ENCODE measurements at places on chromosomes 4 and X.

GRCh38 chr4:127165971-127166370 lies 466.8 kb upstream of the INTU start:
- no peak for DNase-seq

GRCh38 chrX:148632444-148632843 lies 132.0 kb downstream of the AFF2 start:
- peak; percentile 31 for DNase-seq

GRCh38 chrX:148661035-148661434 lies 160.6 kb downstream of the AFF2 start:
- no peak for DNase-seq

- peak; percentile 13 for DNase-seq
These were observed 85.9 kb downstream of the MAOA start for GRCh38 chrX:43741843-43742573.

- no peak for DNase-seq
These were observed 138.9 kb downstream of the PTTG2 start for GRCh38 chr4:38099020-38099600.

- DNase-seq = peak; percentile 39
These were observed 3.5 kb downstream of the CCNI start for GRCh38 chr4:77072195-77072753.

DNA sequence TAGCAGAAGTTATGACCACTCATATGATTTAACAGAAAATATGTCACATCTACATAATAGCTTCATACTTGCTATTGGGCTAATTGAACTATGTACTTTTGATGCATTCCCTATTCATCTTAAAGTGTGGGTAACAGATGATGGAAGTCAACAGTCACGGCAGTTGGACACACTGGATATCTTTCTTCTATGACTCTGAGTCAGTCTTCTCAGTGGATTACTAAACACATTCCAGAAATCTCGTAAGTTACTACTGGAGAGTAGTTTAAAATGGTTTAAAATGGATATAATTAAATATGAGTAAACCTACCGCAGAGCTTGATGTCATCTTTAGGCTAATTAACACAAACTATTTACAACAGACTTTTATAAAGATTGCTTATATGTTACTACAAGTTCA lies 30.1 kb upstream of the CFAP299 start:
- DNase-seq = no peak

GRCh38 chr4:1018147-1019020 lies 7.0 kb downstream of the FGFRL1 start:
- no peak for DNase-seq

DNA sequence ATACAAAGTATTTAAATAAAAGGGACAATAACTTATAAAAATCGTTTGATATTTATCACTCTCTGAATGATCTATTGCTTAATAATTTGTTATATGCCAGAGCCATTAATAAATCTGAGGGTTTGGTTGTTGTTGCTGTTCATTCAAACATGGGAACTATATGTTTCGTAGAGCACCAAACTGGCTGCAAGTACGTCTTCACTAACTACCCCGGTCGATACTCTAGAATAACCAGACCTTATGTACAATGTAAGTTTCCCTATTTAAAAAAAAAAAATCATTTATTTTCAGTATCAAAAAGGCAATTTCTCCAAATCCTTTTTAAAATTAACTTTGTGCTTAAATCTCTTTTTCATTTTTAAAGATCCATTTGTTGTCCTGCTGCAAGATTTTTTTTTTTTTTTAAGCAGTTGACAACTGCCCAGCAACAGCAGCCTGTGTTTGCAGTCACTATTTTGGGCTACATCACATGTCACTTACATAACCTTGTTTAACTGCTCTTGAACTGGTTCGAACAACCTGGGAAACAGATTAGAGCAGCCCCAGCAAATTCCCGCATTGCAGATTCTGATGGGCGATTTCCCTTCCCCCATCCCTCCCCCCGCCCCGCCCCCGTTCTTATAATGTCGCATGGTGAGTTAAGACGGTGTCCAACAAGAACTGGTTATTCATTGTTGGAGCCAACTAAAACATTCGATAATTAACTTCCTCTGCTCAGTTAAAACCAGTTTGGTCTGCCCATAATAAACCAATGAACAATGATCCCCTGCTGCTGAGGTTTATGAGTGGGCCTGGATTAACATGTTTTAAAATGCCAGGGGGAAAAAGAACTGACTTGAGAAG lies 238.9 kb downstream of the NR3C2 start:
- DNase-seq = peak; percentile 48

DNA sequence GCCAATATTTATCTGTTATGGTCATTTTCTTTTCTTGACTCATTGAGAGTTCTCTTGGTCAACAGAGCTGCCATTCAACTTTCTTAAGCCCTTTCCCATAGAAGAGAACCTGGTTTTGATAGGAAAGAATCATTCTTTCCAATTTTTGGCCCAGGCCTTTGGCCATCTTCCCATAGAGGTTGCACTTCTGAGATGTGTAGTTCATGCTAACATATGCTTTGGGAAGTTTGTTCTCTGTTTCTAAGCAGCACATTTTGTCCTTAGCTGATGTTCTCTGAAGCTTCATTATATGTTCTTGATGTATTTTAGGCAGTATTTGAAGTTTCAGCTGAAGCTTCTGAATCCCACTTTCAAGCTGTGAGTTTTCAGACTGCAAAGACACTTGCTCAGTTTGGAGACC lies 161.1 kb downstream of the VEGFC start:
- peak; percentile 9 for DNase-seq

GRCh38 chrX:9642270-9642995 lies 123.2 kb downstream of the GPR143 start:
- peak; percentile 19 for DNase-seq

- DNase-seq = no peak
These were observed at the start of gene CT55 for GRCh38 chrX:135170877-135171519. Gene CT55, minus strand, starts transcription at chrX:135171398. Its CDS starts 227 bp downstream, at chrX:135171171.

- DNase-seq = peak; percentile 82
These were observed 106.3 kb downstream of the TRAPPC11 start for GRCh38 chr4:183765251-183765911.

DNA sequence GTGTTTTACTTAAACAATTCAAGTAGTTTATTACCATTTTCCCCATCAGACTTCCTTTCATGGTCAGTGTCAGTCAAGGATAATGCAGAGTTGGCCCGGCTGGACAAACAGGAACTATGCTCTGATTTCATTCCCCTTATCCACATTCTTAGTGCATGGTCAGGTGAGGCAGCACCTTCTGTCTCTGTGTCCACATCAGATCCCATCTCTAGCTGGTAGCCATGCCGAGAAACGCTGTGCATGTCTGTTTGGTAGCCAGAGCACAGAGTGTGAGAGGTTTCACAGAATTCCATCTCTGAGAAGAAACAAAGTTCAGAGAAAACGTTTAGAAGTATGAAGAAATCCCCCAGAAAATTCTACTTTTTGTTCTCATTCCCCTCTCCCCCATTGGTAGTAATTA lies 423.7 kb upstream of the TEX13C start:
- DNase-seq = no peak

- DNase-seq = peak; percentile 77
These were observed 4.1 kb upstream of the S100P start for GRCh38 chr4:6689506-6689960.

DNA sequence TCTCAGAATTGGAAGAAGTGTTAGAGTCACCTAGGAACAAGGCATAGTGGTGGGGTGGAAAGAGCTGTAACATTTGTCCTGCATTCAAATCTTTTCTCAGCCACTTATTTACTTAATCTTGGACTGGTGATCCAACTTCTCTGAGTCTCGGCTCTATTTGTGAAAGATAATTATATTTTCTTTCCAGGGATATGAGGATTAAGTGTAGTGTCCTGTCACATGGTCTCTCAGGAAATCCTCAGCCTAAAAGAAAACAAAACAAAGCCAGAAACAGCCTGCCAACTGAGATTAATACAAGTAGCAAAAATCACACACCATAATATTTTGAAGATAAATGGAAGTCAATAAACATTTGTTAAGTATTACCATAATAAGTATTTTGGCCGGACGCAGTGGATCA lies 33.3 kb upstream of the ETNPPL start:
- peak; percentile 7 for DNase-seq

GRCh38 chr4:8040607-8041006 lies 100.9 kb upstream of the AFAP1 start:
- DNase-seq = no peak

GRCh38 chr4:60019180-60019579 lies 1180.9 kb upstream of the ADGRL3 start:
- no peak for DNase-seq

GRCh38 chrX:45077748-45078424 lies 122.8 kb downstream of the DIPK2B start:
- no peak for DNase-seq

DNA sequence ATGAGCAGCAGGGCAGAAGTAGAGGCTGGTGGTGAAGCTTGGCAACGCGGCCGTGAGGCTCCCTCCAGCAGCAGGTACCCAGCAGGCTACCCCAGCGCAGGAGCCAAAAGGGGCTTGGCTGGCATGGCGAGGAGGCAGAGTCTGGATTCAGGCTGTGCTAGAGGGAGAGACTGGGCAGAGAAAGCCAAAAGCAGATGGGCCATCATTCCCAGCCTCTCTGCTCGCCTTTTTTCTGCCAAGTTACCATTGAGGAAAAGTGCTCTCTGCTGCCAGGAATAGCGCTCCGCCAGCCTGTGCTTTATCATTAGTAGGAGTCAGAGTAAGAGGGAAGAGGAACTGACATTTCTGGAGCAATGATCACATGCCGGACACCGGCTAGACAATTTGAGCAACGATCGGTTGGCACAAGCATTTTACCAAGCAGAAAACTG lies 28.7 kb upstream of the MAP3K15 start:
- DNase-seq = no peak

DNA sequence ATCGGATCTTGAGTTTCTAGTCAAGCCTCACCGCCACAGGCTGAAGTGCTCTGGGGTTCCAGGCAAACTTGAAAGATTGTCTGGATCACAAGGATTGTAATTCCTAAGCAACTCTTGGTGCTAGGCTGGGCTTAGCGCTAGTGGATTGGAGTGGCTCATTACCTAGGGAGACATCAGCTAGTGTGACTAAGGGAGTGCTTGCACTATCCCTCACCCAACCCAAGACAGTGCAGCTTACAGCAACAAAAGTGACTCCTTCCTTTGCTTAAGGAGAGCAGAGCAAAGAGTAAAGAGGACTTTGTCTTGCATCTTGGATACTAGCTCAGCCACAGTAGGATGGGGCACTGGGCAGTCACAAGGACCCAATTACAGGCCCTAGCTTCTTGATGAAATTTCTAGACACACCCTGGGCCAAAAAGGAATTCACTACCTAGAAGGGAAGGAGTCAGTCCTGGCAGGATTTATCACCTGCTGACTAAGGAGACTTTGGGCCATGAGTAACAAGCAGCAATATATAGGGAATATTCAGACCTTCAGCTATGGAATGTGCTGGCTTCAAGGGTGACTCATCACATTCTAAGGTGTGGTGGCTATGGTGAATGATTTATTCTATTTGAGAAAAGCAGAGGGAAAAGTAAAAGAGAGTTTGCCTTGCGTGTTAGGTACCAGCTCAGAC lies 1212.4 kb downstream of the PCDH18 start:
- DNase-seq = peak; percentile 62

GRCh38 chr4:181998398-181999295 lies 244.6 kb upstream of the TENM3 start:
- DNase-seq = no peak

- DNase-seq = peak; percentile 12
These were observed 40.0 kb upstream of the PDGFRA start for GRCh38 chr4:54189140-54189539.

GRCh38 chr4:88893961-88894360 lies 163.0 kb downstream of the FAM13A start:
- DNase-seq = no peak

DNA sequence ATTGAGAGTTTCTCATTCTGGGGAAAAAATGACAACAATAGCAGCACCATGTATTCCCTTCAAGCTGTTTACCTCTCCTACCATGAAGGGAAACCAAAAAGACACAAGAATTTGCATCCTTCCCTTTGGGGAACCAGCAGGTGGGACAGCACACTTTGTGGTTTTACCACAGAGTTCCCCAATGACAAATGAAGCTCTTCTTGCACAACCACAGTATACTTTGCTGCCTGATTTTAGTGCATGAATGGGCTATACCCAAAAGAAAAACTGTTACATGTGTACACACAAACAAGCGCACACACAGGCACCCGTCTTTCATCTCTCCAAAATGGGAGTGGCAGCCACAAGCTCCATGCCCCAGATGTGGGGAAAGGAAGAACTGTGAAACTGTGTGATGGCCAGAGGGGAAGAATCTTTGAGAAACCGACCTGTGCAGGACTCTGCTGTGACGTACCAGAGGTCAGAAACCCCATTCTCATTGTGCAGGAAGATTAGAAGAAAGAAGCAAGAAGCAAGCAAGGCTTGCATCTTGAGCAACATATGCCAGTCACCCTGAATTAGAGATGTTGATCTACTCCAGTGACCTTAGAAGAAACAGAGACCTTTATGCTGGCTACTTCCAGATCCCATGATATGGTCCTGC lies 2.7 kb upstream of the MAML3 start:
- no peak for DNase-seq

- DNase-seq = peak; percentile 4
These were observed 305.5 kb upstream of the TACR3 start for GRCh38 chr4:104025251-104025650.

- DNase-seq = peak; percentile 39
These were observed 520 bp upstream of the SRP72 start for GRCh38 chr4:56466910-56467283.

- no peak for DNase-seq
These were observed 48.9 kb upstream of the TMSB15B start for GRCh38 chrX:103913356-103914020.

- no peak for DNase-seq
These were observed 2.0 kb upstream of the ABCB7 start for GRCh38 chrX:75158054-75158453.

- DNase-seq = no peak
These were observed 166.8 kb downstream of the BCOR start for GRCh38 chrX:39930786-39931528.

- no peak for DNase-seq
These were observed 21.9 kb downstream of the BMX start for GRCh38 chrX:15522464-15522863.

GRCh38 chr4:61837395-61837794 lies 637.3 kb downstream of the ADGRL3 start:
- no peak for DNase-seq

DNA sequence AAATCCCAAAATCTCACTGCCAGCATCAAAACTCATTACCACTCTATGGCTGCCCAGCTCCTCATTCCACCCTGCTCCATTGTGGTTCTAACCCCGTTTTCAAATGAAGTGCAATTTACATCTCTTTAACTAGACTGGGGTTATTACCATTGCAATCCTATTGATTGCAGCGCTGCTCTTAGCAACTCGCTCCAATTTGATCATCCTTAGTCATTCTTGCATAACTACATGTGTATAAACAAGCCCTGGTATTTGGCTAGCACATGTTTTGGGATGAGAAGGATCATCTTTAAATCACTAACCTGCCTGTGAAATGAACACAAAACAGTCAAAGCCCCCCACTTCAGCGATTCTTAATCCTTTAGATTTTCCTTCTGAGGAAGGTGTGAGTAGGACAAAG lies 340.1 kb upstream of the PPARGC1A start:
- no peak for DNase-seq

Measured in stomach (tissue), 19 donors.